ENCODE measurements at places on chromosomes 11 and 22.

GRCh38 chr11:46755962-46756361, 36.9 kb downstream of the F2 start:
- no peak for DNase-seq

GRCh38 chr22:37330200-37331033, 48.1 kb downstream of the CYTH4 start:
- DNase-seq: peak; percentile 47

DNA sequence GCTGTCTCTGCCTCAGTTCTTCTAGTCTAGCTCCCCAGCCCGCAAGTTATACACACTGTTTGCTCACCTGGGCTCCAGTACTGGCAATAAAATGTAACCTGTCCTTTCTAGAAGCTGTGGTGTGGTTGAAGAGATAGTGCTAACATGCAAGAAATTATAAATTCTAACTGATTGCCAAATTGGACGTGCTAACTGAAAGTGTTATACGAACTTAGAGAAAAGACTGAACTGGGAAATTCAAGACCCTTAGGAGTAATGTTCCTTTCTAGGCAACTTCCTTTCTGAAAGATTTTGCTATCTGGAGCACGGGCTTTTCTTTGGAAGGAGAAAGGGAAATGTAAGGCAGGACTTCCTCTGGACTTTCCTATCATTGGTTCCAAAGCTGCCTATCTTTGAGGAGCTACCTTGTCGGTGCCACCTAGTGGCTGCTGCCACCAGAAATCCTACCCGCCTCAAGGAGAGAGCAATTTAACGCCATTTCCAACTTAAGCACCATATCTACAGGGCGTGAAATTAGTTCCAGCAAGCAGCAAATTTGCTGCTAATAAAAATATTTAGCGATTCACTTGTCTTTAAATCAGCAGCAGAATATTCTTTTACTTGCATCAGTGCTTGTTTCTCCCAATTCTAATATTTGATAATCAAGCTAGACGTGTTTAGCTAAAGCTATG, 12.7 kb upstream of the TMEM218 start:
- no peak for DNase-seq

DNA sequence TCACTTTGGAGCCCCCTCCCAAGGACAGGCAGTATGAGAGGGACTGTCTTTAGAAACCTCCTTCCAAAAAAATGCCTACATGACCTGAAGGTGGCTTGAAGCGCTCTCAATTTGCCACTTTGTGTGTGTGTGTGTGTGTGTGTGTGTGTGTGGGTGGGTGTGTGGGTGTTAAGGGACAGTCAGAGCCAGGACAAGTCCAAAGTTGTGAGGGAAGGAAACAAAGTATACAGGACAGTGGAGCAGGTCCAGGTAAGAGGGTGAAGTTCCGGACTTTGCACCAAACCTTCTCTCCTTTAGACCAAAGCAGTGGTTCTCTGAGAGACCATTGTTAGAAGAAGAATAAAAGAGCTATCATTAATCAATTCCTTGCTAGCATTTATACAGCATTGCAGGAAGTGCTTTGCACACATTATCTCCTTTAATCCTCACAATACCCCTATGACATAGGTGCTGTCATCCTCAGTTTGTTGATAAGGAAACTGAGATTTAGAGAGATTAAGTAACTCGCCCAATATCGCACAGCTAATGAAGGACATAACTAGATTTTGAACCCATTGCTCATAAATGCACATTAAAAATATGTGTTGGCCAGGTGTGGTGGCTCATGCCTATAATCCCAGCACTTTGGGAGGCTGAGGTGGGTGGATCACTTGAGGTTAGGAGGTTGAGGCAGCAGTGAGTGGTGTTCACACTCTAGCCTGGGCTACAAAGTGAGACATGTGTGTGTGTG, 12.4 kb upstream of the SLC5A1 start:
- no peak for DNase-seq

DNA sequence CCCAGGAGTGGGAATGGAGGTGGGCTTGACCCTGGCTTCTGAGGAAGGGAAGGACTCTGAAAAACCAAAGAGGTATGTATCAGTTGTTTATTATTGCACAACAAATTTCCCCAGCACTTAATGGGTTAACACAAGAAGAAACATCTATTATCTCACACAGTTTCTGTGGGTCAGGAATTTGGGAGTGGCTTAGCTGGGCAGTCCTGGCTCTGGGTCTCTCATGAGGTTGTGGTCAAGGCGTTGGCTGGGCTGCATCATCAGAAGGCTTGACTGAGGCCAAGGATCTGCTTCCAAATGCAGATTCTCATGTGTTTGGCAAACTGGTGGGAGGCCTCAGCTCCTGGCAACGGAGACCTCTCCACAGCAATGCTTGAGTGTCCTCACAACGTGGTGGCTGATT, 17.5 kb upstream of the SMIM38 start:
- DNase-seq: peak; percentile 71

DNA sequence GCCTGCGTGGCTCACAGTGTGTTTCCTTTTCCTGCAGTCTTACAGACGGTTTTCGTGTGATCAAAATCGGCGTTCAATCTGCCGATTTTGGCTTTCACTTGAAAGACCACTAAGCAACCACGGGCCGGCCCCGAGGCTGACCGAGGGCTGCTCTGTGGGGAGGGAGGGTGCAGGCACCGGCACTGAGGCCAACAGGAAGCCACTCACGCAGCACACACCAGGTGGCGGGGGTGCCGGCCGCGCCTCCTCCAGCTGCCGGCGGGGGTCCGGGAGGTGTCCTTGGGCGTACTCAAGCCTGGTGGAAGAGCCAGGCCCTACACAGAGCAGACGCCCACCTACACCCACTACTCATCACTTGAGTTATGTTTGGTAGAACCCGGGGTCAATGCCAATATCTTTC, 14.3 kb downstream of the TOLLIP start:
- no peak for DNase-seq

DNA sequence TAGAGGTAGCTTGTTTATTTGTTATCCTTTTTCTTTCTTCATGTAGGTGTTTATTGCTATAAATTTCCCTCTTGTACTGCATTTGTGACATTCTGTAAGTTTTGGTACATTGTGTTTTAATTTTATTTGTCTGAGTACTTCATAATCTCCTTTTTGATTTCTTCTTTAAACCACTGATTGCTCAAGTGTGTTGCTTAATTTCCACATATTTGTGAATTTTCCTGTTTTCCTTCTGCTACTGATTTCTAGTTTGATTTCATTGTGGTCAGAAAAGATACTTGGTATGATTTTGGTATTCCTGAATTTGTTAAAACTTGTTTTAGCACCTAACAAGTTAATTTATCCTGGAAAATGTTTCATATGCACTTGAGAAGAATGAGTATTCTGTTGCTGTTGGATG, 15.1 kb downstream of the OR10V1 start:
- no peak for DNase-seq

GRCh38 chr11:6745465-6746015, 26.2 kb downstream of the OR2AG2 start:
- DNase-seq: no peak

GRCh38 chr22:44520465-44521094, 22.5 kb upstream of the RTL6 start:
- DNase-seq: peak; percentile 28

All from GM03348 (cell line).